ENCODE measurements at places on chromosomes 7 and 10. TPM values are rescaled to one million over a fixed set of nuclear protein-coding genes. Genes with fewer than 3 reads are reported as not detected.

DNA sequence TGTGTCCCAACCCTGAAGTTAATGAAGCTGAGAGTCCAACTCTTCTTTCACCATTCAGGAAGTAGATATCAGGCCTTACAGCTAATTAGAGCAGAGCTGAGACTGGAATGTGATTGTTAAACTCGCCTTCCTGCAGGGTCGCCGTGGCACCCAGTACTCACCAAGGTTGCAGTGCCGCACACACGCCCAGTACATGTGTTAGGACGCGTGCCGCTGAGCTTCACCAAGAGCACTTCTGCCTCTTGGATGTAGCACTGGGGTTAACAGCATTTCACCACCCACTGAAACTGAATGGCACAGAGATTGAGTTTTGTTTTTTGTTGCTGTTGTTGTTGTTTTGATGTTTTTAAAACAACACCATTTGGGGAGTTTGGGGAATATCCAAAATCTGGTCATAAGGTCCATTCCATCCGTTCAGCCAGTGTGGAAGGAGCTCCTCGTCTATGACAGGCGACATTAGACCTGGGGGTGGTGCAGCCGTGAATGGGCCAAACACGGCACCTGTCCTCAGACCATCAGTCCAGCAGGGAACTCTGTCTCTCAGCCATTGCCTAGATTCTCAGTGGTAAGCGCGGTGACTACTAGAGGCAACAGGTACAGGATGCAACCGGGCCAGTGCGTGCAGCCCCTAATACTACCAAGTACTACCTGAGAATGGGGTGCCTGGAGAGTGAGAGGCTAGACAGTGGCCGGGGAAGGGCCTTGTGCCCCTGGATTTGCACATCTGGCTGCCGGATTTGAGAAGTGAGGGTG lies 21.9 kb downstream of the WIPI2 start:
- no peak for DNase-seq

DNA sequence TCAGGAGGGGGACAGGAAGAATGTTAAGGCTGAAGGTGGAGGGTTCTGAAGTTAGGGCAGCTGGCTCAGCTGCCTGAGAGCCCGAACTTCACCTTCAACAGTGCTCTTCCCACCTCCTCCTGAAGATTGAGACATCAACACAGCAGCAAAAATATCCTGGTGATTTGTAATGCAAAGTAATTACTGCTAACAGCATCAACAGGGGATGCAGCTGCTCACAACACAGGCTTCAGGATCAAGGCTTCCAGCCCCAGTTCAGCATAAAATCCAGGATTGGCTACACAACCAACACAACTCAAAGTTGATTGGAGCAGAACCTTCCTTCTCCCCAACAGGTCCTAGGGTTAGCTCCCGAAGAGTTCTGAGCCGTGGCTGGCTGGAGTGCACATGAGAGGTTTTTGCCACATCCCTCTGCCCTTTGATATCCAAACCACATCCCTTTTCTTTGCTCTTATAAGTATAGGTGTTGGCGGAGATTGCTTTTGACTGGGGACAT lies 242.4 kb downstream of the KIAA1217 start:
- DNase-seq: no peak

- DNase-seq: no peak
Measured at GRCh38 chr10:48799341-48800006, 114.8 kb downstream of the WDFY4 start.

GRCh38 chr10:79347226-79347893 lies at the start of gene PPIF:
Gene PPIF, plus strand, starts transcription at chr10:79347469. Its CDS starts 80 bp downstream, at chr10:79347549.
- DNase-seq: peak; percentile 75

DNA sequence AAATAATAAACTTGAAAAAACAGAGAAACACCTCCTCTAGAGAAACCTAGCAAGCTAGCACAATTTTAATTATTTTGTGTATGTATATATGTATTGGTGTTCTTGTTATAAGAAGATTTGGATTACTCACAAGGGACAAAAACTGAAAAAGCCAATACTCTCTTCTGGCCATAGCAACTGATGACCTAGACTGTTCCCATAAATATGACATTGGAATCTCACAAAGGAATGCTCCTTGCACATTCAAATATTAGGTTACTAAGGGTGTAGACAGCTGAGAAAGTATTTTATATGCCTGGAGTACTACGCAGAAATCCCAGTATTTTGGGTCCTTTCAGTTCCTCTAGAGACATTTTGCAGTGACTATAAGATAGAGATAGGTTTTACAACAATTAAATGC lies 279.4 kb downstream of the FZD1 start:
- no peak for DNase-seq

GRCh38 chr7:105429746-105430612 lies 41.3 kb upstream of the SRPK2 start:
- DNase-seq: peak; percentile 56

GRCh38 chr10:126734015-126734414 lies 63.5 kb upstream of the C10orf90 start:
- DNase-seq: no peak

DNA sequence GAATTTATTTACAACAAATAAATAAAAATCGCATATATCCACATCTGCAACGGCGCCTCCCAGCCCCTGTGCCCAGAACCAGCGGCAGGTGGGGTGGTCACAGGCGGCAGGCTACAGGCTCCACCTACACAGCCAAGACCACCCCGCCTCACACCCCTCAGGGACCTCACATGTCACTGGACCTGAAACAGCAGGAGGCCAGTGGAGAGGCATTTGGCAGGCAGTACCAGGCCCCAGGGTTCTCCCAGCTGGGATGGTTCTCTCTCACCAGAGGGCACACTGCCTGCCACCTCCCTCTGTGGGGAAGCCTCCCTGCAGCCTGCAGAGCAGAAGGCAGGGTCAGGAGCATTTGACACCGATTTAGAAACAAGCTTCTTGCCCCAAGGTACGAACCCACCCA lies 81.5 kb downstream of the MAD1L1 start:
- no peak for DNase-seq

DNA sequence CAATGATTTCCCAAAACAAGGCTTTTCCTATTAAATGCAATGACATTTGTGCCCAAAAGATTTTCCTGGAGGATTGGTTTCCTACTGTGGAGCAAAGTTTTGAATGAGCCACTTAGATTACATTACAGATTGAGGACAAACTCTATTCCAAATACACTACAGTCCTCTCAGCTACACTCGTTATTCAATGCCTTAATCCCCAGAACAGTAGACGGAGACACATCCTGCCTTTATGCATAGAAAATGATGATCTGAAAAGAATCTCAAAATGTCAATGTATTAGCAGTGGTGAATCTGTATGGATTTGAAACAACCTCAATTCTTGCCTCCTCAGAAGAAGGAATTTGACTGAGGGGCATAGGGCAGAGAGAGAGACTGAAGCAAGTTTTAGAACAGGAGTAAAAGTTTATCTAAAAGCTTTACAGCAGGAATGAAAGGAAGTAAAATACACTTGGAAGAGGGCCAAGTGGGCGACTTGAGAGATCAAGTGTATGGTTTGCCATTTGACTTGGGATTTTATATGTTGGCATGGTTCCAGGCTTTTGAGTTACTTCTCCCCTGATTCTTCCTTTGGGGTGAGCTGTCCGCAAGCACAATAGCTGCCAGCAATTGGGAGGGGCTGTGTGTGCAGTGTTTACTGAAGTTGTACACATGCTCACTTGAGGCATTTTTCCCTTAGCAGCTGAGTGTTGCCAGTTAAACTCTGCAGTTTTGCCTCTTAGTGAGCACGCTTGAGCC lies 891.9 kb upstream of the MBL2 start:
- DNase-seq: peak; percentile 38

GRCh38 chr7:83105948-83106347 lies 56.7 kb downstream of the PCLO start:
- DNase-seq: no peak

DNA sequence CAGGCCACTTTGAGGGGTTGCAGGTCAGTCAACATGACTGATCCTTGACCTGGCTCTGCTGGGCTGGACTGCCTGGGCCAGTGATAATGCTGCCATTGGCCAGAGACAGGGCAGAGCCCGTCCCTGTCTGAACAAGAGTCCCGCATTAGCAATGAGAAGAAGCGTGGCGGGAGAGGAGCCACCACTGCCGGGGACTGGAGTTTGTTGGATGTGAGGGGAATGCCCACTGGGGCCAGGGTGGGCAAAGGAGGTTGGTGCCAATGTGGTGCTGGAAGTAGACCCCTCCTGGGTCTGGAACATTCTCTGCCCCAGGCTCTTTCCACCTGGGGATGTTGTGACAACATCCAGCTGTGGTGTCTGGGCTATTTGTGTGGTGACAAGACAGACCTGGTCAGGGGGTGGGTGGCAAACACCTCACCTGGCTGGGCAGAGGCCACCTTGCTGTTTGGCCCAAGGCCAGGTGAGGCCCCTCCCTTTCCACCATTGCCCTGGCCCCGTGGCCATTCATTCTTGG lies 7.6 kb downstream of the SAP25 start:
- no peak for DNase-seq

GRCh38 chr10:74963549-74963948 lies 137.1 kb downstream of the KAT6B start:
- DNase-seq: no peak

Gene HOXA13
- not detected for polyA plus RNA-seq

DNA sequence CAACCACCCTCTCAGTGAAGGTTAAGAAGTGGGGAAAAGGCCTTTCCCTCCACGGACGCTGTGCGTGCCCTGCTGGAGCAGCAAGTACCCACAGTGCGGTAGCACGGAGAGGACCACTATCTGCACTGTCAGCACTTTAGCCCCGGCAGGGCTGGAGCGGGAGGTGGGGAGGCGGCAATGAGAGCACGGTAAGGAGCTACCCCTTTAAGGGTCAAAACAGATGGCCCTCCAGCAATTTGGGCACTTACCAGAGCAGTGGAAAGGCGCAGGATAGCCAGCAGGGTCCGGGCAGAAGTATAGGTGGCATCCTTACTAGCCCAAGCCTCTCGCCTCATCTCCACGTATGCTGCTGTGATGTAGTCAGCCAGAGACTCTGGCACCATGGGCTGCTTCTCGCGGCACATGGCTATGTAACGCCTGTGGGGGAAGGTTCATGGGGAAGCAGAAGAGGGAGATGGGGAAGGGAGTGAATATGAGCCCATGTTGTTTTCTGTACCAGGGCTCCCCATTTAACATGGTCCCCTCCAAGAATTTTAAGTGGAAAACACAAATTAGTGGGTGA lies 5.2 kb downstream of the COPS6 start:
- no peak for DNase-seq

Gene EPO
- polyA plus RNA-seq: not detected

- DNase-seq: no peak
Measured at GRCh38 chr7:72403458-72404076, 8.6 kb downstream of the CALN1 start.

Gene ACTL6B
- not detected for polyA plus RNA-seq

DNA sequence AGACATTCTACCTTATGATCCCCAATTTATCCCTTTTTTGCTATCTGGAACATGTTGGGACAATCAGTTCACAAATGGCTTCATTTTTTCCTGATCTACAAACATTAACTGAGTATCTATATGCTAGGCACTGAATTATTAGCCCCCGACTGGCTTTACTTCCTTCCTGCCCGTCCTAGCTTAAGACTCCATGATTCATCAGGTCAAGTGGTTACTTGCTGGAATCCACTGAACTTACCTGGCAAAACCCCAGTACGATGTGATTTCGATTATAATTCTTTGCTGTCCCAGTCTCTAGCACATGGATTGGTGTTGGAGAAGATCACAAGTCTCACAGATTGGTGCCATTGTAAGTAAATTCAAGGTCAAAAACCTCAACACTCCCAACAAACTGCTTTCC lies 77.1 kb downstream of the ORC5 start:
- DNase-seq: no peak

- DNase-seq: no peak
Measured at GRCh38 chr7:95933618-95934017, 161.3 kb downstream of the DYNC1I1 start.

Gene PLAC9
- 16.0 TPM for polyA plus RNA-seq

Gene OR6B1
- polyA plus RNA-seq: not detected

GRCh38 chr10:11936389-11937152 lies 106.0 kb downstream of the UPF2 start:
- no peak for DNase-seq

- no peak for DNase-seq
Measured at GRCh38 chr7:64557601-64558322, 5.1 kb downstream of the ZNF680 start.

Gene CHN2
- polyA plus RNA-seq: 20.8 TPM

- DNase-seq: no peak
Measured at GRCh38 chr10:91295346-91295745, 74.9 kb downstream of the PCGF5 start.

Gene RAPGEF5
- 37.3 TPM for polyA plus RNA-seq

DNA sequence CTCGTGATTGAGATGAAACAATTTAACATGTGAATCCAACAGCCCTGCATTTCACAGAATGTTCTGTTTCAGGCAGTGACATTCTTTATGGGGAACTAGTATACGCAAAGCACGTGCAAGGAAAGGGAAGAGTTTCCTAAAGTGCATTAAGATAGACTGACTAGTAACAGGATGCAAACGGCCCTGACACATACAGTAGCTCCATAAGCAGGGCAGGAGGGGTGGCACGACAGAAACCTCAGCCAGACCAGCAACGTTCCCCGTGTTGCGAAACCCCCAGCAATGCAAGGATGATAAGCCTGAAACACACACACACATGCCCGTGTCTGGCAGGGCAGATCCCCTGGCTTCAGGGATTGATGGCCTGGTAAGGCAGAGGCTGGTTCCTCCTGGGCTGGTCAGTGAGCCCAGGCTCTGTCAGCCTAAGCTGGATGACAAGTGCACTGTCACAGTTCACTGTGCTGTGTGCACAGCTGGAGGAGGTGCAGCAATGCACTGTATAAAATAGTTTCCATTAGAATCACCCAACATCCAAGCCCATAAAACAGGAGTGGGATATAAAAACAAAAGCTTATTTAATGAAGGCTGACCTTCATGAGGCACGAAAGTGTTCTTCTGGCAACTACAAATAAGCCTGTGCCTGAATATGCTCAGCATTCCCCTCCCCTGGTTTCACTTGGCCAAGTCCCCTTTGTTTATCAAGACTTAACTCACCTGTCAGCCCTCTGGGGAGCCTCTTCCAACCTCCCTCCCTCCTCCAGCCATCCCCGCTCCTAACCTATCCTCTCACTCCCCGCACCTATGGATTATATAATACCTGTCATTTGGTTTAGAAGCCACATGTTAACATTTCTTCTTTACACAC lies 88.8 kb downstream of the GSAP start:
- DNase-seq: no peak

DNA sequence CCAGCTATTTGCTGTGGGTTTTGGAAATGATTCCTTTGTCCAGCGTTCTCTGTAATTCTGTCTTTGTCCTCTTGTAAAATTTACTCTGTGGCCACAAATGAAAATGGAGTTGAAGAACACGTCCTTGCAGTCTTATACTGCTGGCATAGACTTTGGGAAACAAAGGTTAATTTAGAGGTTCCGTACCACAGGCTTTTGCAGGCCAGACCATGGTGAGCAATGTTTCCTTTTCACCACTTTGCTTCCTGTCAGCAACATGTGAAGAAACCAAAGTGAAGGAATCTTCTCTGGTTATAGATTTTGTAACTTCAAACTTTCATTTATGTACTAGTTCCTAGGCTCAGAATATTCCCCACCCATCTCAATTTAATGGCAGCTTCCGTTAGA lies 488.5 kb downstream of the MDFIC start:
- no peak for DNase-seq

- DNase-seq: no peak
Measured at GRCh38 chr7:16193631-16194030, 227.7 kb downstream of the CRPPA start.

Measured in right renal cortex interstitium (tissue), 3 donors.